ENCODE measurements at places on chromosomes 3 and 15. TPM values are rescaled to one million over a fixed set of nuclear protein-coding genes. Genes with fewer than 3 reads are reported as not detected.

- no peak for DNase-seq
These were observed 109.9 kb downstream of the TLE3 start for GRCh38 chr15:69987492-69988489.

The GOLGA8T gene
- 0.27 TPM for total RNA-seq

The GPR62 gene
- 0.13 TPM for total RNA-seq

DNA sequence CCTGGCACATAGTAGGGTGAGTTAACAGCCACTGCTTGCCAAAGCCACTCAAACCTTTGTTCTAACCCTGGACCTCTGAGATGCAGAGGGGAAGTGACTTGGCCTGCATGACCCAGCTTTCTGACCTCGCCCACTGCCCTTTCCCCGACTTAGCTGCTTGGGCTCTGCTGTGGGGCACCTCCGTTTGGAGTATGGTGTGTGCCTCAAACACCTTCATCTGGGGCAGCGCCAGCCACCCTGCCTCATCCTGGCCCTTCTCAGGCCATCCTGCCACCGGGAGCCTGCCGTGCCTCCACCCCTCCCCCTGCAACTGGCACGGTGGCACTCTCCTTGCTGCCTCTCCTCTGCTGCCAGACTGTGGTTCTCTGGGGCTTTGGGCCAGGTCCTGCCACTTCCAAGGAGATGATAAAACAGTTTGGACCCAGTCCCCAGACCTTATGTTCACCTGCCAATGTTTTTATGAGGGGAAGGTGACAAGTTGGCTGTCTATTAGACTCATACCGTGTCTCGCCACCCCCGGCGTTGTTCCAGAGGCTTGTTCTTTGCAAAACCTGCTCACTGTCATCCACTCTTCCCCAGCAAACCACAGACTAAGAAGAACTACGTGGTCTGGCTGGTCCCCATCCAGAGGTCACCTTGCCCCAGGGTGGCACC lies 32.2 kb downstream of the SLC6A6 start:
- DNase-seq: no peak

Measured in muscle of leg (tissue), 16 donors.